ENCODE measurements at places on chromosomes 5 and 9.

- DNase-seq = no peak
Measured at GRCh38 chr9:124457079-124457886, 7.0 kb downstream of the ADGRD2 start.

- no peak for DNase-seq
Measured at GRCh38 chr5:75510417-75510835, 1.0 kb downstream of the CERT1 start.

- peak; percentile 38 for DNase-seq
Measured at GRCh38 chr5:16666883-16667398, 50.1 kb upstream of the RETREG1 start.

DNA sequence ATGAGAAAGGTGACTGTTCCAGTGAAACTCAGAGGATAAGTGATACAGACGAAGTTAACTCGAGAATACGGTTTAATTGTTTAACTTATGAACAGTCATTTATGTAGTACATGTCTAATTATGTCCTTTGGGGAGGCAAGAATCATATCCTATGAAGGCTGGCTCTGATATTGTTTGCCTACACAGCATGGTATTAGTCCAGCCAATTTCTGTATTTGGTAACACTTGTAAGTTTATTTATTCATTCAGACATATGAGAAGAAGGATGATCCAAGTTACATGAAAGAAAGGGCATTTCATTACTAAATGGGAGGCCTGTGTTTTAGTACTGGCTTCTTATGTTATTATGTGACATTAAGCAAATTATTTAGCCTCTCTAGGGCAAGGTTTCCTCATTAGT lies 199.7 kb downstream of the NNT start:
- no peak for DNase-seq

Data from astrocyte of the hippocampus (primary cell).